Activated CD4-positive, alpha-beta T cell treated with anti-CD3 and anti-CD28 coated beads, Interleukin-2, amount 10 ng/mL, durations not matched to agents 24 days and 14 days (primary cell): ENCODE measurements at places on chromosomes 1 and 21. TPM values are rescaled to one million over a fixed set of nuclear protein-coding genes. Genes with fewer than 3 reads are reported as not detected.
A peak's percentile ranks its signal among the peaks of the same experiment; 100 is the strongest.

The AUNIP gene
- total RNA-seq: 12.0 and 13.9 TPM in 2 replicates

DNA sequence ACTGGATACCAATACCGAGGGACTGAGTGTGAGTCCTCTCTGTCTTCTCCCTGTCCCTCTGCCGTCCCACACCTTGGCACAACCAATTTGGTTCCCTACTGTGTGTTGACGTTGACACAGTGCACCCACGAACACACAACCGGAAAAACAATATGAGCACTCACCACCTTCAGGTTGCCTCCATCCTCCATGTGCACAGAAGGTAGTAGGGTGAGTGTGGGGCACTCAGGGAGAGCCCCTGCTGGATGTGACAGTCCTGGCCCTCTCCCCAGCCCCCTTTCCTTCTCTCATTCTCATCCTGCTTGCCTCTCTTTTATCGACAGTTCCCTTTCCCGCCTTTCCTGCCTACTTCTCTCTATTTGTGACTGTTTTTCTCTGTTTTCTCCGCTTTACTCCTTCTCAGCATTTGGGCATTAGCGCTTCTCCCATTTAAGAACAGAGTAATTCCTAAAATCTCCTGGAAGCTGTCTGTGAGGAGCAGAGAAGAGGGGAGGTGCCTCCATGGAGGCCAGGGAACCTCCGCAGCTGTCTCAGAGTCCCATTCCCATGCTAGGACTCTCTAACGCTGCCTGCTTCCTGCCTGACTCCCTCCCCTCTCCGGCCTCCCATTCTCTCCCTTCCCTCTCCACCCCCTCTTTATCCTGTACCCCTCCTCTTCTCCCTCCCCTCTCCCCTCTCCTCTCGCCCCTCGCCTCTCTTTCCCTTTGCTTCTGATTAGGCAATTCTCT lies 16.4 kb downstream of the CADM3 start:
- H3K27ac ChIP-seq: no peak overlapping the region
- no peaks in the 10 kb centered on the region for H3K36me3 ChIP-seq
- peaks cover 3% of the 10 kb centered on the region for H3K4me1 ChIP-seq
- H3K27me3 ChIP-seq: peaks cover 50% of the 10 kb centered on the region
- H3K4me3 ChIP-seq: no peak overlapping the region
- DNase-seq: no peak

The WASF2 gene
- total RNA-seq: 109 TPM in 2 replicates

DNA sequence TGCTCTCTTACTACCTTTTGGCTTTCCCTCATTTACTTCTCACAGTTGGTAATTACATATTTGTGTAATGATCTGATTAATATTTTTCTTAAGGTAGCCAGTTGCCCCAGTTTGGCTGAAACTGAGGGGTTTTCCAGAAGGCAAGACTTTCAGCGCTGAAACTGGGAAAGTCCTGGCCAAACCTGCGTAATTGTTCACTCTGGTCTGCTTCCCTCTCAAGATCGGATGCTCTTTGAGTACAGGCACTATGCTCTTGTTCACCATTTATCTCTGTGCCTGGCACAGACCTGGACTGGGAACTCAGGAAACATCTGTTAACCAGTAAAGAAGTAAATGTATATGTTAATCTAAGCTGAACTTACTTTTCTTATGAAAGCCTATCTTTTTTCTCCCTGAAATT lies 209.6 kb upstream of the HOOK1 start:
- no peaks in the 10 kb centered on the region for H3K27me3 ChIP-seq
- peaks cover 5% of the 10 kb centered on the region for H3K36me3 ChIP-seq
- peak; percentile 24 for DNase-seq
- no peak overlapping the region for H3K4me3 ChIP-seq
- no peaks in the 10 kb centered on the region for H3K4me1 ChIP-seq

GRCh38 chr1:119286587-119287181 lies 81.9 kb upstream of the HAO2 start:
- peak; percentile 77 for DNase-seq
- no peak overlapping the region for H3K4me3 ChIP-seq
- no peaks in the 10 kb centered on the region for H3K4me1 ChIP-seq
- no peak overlapping the region for H3K27ac ChIP-seq

The HCRTR1 gene
- not detected in 2 replicates for total RNA-seq

- no peak overlapping the region for H3K27ac ChIP-seq
- peaks cover 2% of the 10 kb centered on the region for H3K4me1 ChIP-seq
- H3K36me3 ChIP-seq: no peaks in the 10 kb centered on the region
- H3K4me3 ChIP-seq: no peak overlapping the region
- DNase-seq: no peak
- H3K27me3 ChIP-seq: no peaks in the 10 kb centered on the region
These were observed 19.8 kb downstream of the NENF start for GRCh38 chr1:212452323-212453155.

GRCh38 chr1:109777436-109777835 lies 13.7 kb upstream of the EPS8L3 start:
- H3K4me3 ChIP-seq: no peak overlapping the region
- DNase-seq: no peak
- H3K36me3 ChIP-seq: peaks cover 1% of the 10 kb centered on the region
- peaks cover 3% of the 10 kb centered on the region for H3K27me3 ChIP-seq
- H3K27ac ChIP-seq: peak overlapping the region; percentile 43
- H3K4me1 ChIP-seq: peaks cover 13% of the 10 kb centered on the region

- H3K4me1 ChIP-seq: peaks cover 30% of the 10 kb centered on the region
- H3K4me3 ChIP-seq: no peak overlapping the region
- H3K27me3 ChIP-seq: no peaks in the 10 kb centered on the region
- H3K27ac ChIP-seq: peak overlapping the region; percentile 65
These were observed 94.5 kb upstream of the ARTN start for GRCh38 chr1:43839056-43839455.

DNA sequence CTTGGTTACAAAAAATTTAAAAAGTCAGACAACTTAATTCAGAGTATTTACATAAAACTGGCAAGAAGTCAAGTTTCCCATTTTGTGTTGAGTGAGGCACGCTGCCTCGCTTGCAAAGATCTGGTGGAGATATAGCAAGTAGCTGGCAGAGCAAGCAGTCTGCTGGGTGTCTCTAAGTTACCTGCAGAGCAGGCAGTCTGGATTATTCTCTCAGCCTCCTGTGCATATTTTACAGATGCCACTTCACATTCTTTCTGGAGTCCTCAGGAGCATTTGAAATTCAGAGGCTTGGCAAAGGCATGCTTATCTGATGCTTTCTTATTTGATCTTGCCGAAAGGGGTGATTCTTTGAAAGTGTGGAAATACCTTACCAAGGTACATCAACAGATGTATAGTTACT lies 640.4 kb upstream of the ADGRL4 start:
- H3K36me3 ChIP-seq: no peaks in the 10 kb centered on the region
- no peaks in the 10 kb centered on the region for H3K4me1 ChIP-seq
- no peak for DNase-seq
- no peaks in the 10 kb centered on the region for H3K27me3 ChIP-seq

DNA sequence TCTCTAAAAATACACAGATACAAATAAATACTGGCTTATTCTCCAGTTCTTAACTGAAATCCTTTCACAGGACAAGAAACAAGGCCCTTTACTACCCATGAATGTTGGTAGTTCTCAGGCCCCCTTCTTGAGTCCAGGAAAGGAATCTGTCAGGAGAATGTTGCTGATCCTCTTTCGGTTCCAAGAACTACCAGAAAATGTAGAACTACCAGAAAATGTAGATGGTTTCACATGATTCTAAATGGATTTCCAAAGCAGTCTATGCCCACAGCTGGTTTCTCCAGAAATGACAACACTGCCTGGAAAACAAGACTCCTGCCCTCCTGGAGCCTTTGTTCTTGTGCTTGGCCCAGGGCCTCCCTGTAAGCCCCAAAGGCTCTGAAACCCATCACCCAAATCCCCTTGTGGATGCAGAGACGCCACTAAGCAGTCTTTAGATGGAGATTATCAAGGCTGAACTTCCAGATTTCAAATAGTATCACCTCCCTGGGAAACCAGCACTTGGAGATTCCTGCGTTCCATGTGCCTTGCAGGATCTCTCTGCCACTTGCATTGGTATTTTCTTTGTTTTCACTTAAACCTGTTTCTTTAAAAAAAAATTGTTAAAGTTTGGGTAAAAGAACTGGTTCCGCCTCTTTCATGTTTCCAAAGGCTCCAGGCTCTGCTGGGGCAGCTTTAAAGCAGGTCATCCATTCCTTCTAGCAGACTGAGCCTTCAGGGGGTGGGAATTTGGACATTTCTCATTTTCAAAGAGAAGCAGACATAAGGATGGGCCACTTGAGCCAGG lies 53.4 kb downstream of the MAN1C1 start:
- DNase-seq: no peak
- H3K4me3 ChIP-seq: no peak overlapping the region
- H3K27me3 ChIP-seq: peaks cover 81% of the 10 kb centered on the region
- peaks cover 23% of the 10 kb centered on the region for H3K36me3 ChIP-seq

DNA sequence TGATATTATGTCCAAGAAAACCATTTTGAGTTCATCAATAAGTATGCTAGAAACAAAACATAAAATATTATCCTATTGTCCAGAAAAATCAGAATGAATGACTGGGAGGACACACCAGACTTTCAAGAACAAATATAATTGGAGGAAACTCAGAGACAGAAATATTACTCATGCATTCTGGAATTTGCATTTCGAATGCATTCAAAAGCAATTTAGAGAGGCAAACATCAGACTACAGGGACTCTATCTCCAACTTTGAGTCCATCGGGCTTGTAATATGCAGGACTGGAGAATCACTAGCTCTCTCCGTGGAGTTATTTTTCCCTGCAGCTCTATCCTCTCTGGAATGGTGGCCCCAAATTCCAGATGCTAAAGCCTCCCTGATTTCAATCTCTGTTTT lies 161.8 kb downstream of the CDC42BPA start:
- no peak overlapping the region for H3K27ac ChIP-seq
- H3K4me1 ChIP-seq: no peaks in the 10 kb centered on the region
- no peak overlapping the region for H3K4me3 ChIP-seq
- peaks cover 12% of the 10 kb centered on the region for H3K27me3 ChIP-seq

The NEGR1 gene
- total RNA-seq: not detected in 2 replicates

The SLC6A17 gene
- total RNA-seq: 0.05 TPM in 1 of 2 replicates, not detected in the other

The CENPF gene
- total RNA-seq: 54.4 and 63.0 TPM in 2 replicates

DNA sequence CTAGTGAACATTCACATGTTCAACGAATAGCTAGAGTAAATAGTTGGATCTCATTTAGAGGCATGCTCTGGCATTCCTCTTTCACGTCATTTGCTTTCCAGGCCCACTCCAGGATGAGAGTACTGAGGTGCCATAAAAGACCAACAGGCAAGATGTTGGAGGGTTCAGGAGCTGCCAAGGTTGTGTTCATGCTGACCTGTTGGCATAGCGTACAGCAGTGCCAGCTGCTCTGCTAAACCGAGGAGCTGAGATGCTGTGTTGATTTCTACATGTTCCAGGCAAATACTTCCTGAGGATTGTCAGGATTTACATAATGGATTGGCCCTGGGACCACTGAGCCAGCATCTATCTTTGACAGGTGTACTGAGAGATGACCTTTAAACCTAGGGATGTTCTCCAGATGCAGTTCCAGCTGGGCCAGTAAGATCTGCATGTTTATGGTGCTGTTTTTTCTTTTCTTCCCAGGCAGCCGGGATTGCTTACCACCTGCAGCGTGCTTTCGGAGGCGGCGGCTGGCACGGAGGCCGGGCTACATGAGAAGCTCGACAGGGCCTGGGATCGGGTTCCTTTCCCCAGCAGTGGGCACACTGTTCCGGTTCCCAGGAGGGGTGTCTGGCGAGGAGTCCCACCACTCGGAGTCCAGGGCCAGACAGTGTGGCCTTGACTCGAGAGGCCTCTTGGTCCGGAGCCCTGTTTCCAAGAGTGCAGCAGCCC lies 66.9 kb downstream of the DISC1 start:
- no peak overlapping the region for H3K4me3 ChIP-seq
- H3K36me3 ChIP-seq: no peaks in the 10 kb centered on the region
- H3K27ac ChIP-seq: no peak overlapping the region
- H3K4me1 ChIP-seq: peaks cover 3% of the 10 kb centered on the region

DNA sequence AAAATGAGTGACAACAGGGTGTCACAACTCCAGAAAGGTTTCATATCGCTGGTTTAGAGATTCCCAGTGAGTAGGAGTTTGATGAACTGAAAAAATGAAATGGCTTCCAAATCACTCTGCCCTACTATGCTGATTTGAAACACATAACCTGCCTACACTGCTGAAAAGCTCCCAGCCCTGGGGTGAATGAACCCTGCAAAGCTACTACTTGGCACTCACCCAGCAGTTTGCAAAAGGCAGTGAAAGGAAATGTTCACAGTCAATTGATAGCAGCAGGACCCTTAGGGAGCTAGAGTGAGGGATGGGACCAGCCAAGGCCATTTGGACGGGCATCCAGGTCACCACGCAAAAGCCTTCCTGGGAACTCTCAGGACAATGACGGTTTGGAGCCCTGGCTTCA lies 44.4 kb upstream of the SRP9 start:
- no peaks in the 10 kb centered on the region for H3K36me3 ChIP-seq
- no peaks in the 10 kb centered on the region for H3K4me1 ChIP-seq
- no peak for DNase-seq

The NLRP3 gene
- total RNA-seq: 0.14 and 0.16 TPM in 2 replicates

GRCh38 chr1:107643766-107644165 lies 321.2 kb downstream of the VAV3 start:
- H3K27me3 ChIP-seq: no peaks in the 10 kb centered on the region
- no peak overlapping the region for H3K27ac ChIP-seq
- H3K4me1 ChIP-seq: no peaks in the 10 kb centered on the region
- H3K36me3 ChIP-seq: no peaks in the 10 kb centered on the region
- no peak for DNase-seq

DNA sequence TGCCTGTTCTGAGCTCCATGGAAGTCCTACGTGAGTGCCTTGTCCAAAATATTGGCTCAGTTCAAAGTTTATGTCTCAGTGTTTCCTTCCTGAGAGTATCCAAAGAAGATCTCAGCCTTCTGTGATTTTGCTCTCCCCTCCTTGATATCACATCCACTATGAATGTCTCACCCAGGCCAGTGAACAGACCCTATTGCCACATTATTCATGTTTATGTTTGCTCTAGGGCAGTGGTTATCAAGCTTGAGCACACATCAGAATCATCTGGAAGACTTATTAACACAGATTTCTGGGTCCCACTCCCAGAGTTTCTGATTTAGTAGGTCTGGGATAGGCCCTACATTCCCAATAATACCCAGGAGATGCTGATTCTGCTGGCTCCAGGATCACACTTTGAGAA lies 145.0 kb upstream of the FGGY start:
- H3K27me3 ChIP-seq: no peaks in the 10 kb centered on the region
- no peak for DNase-seq
- no peaks in the 10 kb centered on the region for H3K36me3 ChIP-seq
- H3K4me3 ChIP-seq: no peak overlapping the region
